Activated CD4-positive, alpha-beta T cell treated with anti-CD3 and anti-CD28 coated beads, Interleukin-2, amount 50 U/mL, for 48 hours (primary cell): ENCODE measurements at places on chromosomes 16 and 17.

DNA sequence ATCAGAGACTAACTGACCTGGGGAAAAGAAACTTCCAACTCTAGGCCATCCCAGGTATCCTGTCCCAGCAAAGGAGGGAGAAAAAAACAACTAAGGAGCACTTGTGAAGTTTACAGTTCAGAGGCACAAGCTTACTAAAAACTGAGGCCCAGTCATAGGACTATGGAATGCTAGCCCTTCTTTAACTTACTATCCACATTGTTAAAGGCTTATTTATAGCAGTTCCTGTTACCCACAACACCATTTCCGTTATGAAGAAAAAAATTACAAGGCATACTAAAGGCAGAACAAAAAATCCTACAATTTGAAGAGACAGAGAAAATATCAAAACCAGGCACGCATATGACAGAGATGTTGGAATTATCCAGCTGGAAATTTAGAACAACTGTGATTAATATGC is 159.1 kb downstream of the CDH11 start:
- no peak for DNase-seq

DNA sequence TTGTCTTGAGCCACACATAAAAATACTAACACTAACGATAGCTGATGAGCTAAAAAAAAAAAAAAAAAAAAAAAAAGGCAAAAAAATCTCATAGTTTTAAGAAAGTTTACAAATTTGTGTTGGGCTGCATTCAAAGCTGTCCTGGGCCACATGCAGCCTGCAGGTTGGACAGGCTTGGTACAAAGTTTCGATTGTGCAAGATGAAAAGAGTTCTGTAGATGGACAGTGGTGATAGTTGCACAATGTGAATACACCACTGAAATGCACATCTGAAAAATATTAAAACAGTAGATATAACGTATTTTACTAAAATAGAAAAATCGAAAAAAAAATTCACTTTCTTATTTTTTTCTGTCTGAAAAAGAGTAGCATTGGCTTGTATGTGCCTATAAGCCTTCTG is 42.9 kb downstream of the AMFR start:
- no peak for DNase-seq

GRCh38 chr16:645852-646678 is 3.1 kb upstream of the WDR90 start:
- DNase-seq = no peak

DNA sequence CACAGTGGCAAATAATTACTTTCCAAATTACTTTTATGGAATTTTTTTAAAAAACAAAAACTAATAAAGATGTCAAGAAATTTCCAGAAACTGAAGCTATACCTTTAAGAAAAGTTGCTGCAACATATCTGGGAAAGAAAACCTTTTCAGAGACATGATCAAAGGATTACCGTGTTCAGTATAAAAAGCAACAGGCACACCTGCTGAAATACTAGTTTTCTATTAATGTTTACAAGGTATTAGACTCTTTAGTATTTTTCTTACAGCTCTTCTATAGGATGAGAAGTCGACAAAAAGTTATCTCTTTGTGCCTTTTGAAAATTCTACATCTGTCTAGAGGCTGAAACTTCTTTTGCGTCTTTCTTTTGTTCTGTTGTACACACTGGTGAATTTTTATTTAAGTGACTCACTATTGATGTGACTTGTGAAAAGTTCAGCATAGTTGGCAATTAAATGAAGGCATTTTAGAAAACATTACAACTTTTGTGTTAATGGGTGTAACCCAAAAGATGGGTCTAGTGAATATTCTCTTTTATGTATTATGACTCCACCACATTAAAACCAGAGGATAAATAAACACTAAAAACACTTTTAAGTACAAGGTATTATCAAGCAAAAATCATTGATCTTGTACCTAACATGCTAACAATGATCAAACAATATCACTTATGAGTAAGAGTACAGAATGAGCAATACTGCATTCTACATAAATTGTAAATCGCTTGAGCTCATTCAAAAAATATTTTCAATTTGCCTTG is 23.8 kb downstream of the NACA2 start:
- no peak for DNase-seq

GRCh38 chr17:77609553-77610517 is 348.7 kb upstream of the TNRC6C start:
- peak; percentile 53 for DNase-seq

DNA sequence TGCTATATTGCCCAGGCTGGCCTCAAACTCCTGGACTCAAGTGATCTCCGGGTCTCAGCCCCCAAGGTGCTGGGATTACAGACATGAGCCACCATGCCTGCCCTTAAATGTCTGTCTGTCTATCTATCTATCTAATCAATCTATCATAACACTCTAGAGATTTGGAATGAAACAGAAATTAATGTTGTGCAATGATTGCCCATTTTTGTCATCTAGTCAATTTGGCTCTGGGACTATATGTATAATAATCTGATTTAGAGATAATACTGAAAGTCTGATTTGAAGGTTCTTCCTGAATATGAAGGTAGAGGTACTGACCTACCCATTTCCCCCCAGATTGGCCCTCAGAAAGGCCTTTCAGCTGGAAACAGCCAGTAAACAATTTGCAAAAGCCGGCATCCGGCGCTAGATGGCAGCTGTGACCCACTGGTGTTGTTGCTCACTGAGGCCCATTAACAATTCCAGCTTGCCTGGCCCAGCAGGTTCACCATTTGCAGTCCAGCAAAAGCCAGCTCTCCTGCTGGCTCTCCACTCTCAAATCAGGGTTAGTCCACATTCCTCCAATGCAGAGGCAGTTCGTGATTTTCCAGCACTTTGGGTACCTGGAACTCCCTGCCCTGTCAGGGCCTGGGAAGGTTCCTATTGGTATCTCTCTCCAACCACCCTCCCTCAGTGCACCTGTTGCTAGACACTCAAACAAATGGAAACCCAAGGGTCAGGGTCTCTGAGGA is 22.9 kb upstream of the C16orf87 start:
- peak; percentile 67 for DNase-seq

DNA sequence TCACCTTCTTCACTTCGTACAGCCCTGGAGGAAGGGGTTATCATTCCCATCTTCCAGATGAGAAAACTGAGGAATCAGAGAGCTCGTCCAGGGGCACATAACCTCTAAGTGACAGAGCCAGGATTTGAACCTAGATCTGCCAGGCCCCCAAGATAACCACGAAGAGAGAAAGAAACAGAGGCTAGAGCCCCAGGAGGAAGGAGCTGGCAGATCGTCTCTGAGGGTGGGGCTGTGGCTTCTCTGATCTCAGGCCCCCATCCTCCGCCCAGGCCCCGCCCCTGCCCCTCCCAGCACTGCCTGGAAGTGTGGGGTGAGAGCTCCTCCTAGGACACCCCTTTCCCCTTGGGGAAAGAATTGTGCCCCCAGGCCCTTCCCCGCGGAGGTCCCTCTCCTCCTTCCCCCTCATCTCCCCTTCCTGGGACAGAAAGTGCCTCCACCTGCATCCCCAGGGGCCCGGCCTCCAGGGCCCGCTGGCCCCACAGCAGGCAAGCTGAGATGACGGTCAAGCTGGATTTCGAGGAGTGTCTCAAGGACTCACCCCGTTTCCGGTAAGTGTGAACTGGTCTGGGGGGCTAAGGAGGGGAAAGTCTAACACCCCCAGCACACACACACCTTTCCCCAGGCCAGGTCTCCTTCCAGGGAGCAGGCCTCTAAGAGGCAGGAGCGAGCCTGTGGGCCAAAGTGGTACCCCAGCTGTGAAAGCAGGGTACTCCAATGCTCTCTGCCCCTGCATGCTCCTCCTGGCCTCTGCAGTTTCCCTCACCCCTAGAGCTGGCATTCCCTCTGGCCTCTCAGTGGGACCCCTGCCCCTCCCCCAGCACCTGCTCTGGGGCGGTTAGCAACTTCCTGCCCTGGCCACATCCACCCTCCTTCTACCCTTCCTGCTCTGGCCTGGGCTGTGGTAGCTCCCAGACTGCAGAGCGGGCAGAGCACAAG is at the start of gene ACAP1:
Gene ACAP1, plus strand, starts transcription at position 290 of the 936 bp plus-strand sequence. Its CDS starts 206 bp downstream, at position 496.
- DNase-seq = peak; percentile 95

DNA sequence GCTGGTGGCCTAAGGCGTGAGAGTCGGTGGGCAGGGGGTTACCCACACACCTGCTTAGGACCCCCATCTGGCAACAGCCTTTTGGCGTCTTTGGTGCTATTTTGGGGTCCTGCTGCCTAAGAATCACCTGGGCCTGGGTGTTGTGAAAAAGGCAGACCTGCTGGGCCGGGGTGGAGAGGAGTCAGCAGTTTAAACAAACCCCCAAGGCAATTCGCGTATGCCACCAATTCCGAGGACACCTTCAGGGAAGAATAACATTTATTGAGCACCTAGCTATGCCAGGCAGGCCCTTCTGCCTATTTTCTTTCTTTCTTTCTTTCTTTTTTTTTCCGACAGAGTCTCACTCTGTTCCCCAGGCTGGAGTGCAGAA is 53.9 kb upstream of the TOB1 start:
- DNase-seq = no peak

DNA sequence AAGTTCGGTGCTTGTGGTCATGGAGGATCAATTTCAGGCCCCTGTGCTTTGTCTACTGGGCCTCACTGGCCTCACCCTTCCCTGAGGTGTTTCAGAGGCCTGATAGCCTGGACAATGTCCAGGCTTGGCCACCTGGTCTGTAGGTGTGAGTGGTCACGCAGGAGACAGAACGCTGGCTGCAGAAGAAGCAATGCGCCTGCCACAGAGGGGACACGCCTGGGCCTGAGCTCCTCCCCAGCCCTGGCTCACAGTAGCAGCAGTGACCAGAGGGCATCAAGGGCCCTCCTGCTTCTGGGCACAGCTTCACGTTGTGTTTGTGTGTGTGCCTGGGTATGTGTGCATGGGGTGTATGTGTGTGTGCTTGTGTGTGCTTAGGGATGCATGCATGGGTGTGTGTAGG is 1.9 kb upstream of the PITPNM3 start:
- no peak for DNase-seq

DNA sequence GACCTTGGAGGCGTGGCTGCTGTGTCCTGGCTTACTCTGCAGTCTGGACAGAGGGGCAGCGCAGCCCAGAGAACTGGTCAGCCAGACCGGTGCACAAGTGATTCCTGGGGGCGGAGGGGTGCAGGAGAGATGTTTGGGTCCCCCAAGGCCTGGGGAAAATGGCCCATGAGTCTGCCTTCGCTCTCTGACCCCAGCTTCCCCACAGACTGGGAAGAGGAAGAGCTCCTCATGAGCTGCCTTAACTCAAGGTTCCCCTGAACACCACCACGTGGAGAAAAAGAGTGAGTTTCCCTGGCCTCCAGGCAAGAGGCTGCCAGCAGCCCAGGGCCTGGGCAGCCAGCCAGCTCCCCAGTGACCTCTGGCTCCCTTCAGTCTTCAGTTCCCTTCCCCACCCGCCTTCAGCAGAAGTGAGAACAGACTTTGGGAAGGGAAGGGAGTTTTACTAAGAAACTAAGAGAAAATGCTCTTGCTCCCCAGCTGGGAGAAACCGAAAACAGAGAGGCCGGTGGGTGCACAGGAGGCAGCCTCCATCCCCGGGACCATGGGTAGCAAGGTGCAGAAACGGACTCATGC is 2.0 kb upstream of the C17orf99 start:
- no peak for DNase-seq

DNA sequence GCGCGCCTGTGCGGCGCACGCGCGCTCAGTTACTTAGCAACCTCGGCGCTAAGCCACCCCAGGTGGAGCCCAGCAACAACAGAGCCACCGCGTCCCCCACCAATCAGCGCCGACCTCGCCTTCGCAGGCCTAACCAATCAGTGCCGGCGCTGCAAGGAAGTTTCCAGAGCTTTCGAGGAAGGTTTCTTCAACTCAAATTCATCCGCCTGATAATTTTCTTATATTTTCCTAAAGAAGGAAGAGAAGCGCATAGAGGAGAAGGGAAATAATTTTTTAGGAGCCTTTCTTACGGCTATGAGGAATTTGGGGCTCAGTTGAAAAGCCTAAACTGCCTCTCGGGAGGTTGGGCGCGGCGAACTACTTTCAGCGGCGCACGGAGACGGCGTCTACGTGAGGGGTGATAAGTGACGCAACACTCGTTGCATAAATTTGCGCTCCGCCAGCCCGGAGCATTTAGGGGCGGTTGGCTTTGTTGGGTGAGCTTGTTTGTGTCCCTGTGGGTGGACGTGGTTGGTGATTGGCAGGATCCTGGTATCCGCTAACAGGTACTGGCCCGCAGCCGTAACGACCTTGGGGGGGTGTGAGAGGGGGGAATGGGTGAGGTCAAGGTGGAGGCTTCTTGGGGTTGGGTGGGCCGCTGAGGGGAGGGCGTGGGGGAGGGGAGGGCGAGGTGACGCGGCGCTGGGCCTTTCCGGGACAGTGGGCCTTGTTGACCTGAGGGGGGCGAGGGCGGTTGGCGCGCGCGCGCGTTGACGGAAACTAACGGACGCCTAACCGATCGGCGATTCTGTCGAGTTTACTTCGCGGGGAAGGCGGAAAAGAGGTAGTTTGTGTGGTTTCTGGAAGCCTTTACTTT is at the start of gene UBB:
Gene UBB, plus strand, starts transcription at position 452 of the 856 bp plus-strand sequence. CDS start 817 bp downstream, outside the sequence.
- DNase-seq = peak; percentile 94
